Naive B cell (primary cell): ENCODE measurements at places on chromosomes 6 and 20. TPM values are rescaled to one million over a fixed set of nuclear protein-coding genes. Genes with fewer than 3 reads are reported as not detected.

GRCh38 chr6:63635588-63636517, at the start of gene PHF3:
PHF3 (plus strand) TSS chr6:63635802; CDS start chr6:63646552, 10,750 bp downstream.
- H3K4me1 ChIP-seq = peaks cover 38% of the 10 kb centered on the region
- DNase-seq = peak; percentile 92
- peak within 1 kb of the TSS; percentile 96 for H3K27ac ChIP-seq
- H3K27me3 ChIP-seq = peaks cover 6% of the 10 kb centered on the region
- H3K4me3 ChIP-seq = peak within 1 kb of the TSS; percentile 94

DNA sequence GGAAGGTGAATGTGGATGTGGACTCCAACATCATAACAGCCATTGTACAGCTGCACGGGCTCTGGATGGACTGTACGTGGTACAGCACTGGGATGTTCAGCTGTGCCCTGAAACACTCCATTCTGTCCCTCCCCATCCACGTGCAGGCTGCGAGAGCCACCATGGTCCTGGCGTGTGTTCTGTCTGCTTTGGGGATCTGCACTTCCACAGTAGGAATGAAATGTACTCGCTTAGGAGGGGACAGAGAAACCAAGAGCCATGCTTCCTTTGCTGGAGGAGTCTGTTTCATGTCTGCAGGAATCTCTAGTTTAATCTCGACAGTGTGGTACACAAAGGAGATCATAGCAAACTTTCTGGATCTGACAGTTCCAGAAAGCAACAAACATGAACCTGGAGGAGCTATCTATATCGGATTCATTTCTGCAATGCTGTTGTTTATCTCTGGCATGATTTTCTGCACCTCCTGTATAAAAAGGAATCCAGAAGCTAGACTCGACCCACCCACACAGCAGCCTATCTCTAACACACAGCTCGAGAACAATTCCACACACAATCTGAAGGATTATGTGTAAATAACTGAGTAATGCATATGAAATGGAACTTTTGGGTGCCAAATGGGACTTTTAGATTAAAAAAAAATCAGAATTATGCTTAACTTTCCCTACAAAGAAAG, 12.1 kb downstream of the CLDN20 start:
- DNase-seq = no peak
- peaks cover 28% of the 10 kb centered on the region for H3K36me3 ChIP-seq
- no peaks in the 10 kb centered on the region for H3K4me1 ChIP-seq
- H3K4me3 ChIP-seq = no peak overlapping the region
- H3K27me3 ChIP-seq = no peaks in the 10 kb centered on the region
- no peak overlapping the region for H3K27ac ChIP-seq

SLC17A1 gene
- not detected for polyA plus RNA-seq

B3GALT4 gene
- polyA plus RNA-seq = 23.6 TPM
